ENCODE measurements at places on chromosomes 16 and 17.

DNA sequence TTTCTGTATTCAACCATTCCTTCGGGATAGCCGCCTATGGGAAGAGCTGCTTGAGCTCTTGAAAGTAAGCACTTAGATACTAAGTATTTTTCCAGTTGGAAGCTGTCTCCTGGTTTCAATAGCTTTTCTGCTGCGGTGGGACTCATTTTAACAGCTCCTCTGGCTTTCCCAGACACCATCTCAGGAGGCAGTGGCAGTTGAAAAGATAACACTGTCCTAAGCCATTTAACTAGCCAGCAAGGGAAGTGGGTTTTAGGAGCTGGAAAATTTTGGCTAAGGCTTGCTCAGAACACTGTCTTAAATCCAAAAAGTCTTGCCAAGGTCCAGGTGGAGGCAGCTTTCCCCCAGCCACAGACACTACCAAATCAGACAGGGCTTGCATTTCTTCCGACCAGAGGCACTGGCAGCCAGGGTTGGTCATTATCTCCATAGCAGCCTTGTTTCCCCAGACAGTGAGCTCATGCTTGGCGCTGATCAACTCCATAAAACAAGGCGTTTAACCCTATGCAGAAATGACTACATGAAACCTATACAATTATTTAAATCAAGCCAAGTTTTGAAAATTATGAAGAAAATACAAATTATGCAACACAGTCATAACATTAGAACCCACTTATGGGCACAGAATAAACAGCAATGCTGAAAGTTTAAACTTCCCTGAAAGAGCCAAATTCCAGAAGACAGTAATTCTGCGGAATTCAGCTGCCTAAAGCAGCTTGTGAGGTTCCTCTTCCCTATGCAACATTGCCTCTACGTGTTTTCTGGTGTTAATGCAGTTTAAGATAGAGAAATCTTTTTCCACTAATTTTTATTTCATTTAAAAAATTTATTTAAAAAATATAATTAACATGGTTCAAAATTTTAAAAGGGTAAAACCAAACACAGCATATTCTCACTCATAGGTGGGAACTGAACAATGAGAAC, 25.0 kb downstream of the GABARAPL2 start:
- no peak for DNase-seq

- DNase-seq, result no peak
These were observed 45.2 kb downstream of the HYDIN start for GRCh38 chr16:71185347-71185746.

- no peak for DNase-seq
These were observed 65.3 kb downstream of the RAB11FIP4 start for GRCh38 chr17:31456814-31457213.

- DNase-seq, result no peak
These were observed at the start of gene KRT23 for GRCh38 chr17:40937384-40937819. TSS of gene KRT23 (minus strand) at chr17:40937646. CDS start at chr17:40936603, 1,043 bp downstream.

DNA sequence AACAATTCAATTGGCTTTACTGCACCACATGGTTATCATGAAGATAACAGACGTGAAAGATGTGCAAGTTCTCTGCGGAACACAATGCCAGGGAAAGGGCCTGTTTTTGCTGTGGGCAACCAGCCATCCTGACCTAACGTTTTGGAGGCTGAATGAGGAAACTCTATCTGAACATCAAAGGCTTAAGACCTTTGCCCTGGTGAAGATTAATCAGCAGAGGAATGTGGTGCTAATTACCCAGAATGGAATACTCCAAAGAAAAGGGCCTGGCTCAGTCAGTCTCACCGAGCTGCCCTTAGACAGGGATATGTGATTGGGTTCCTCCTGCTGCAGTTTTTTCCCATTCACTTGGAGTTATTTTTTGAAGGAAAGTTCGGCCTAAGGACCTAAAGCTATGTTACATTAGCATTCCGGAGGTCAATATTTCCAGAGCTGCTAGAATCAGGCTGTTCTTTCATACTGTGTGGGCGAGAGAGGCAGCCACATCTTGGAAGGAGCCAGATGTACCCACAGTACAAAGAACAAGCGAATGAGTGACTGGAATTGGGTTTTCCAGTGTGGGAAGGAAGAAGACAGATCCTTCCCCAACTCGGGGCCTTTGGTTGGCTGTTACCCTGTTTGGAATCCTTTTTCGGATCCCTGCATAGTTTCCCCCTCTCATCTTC, 15.5 kb downstream of the ASIC2 start:
- DNase-seq, result no peak

DNA sequence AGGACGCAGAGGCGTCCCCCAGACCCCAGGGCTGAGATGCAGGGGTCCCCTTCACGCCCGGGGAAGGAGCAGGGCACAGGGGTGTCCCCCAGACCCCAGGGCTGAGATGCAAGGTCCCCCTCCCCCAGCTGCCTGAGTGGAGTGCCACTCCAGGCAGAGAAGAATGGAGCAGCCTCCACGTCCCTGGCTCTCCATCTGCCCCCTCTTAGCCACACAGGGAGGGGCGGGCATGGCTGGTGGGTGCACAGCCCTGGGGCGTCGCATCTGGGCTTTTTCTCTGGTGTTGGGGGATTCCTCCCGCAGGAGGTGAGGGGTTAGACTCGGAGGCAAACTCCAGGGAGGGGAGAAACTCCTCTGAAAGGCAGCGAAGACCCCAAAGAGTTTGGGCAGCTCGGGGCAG, 17.5 kb downstream of the CIBAR2 start:
- DNase-seq, result no peak

GRCh38 chr16:13453325-13453724, 466.6 kb upstream of the ERCC4 start:
- DNase-seq, result no peak

GRCh38 chr16:58371841-58372240, 20.4 kb upstream of the GINS3 start:
- no peak for DNase-seq

DNA sequence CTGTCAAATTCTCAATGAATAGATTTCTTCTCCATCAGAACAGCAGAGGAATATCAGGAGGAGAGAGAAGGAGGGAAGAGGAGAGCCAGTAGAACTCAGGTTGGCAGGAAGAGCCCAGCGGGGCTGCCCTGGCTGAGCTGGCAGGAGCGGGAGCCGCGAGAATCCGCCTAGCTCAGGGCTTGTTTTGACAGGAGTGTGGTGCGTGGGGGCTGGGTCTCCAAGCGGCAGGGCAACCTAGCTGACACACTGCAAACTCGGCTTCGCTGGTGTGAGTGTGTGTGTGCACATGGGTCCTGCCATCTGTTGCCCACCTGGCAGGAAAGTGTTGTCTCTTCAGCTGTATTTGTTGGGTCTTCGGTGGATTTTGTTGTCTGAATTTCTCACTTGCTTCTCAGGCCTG, 27.9 kb upstream of the BCAR1 start:
- no peak for DNase-seq

DNA sequence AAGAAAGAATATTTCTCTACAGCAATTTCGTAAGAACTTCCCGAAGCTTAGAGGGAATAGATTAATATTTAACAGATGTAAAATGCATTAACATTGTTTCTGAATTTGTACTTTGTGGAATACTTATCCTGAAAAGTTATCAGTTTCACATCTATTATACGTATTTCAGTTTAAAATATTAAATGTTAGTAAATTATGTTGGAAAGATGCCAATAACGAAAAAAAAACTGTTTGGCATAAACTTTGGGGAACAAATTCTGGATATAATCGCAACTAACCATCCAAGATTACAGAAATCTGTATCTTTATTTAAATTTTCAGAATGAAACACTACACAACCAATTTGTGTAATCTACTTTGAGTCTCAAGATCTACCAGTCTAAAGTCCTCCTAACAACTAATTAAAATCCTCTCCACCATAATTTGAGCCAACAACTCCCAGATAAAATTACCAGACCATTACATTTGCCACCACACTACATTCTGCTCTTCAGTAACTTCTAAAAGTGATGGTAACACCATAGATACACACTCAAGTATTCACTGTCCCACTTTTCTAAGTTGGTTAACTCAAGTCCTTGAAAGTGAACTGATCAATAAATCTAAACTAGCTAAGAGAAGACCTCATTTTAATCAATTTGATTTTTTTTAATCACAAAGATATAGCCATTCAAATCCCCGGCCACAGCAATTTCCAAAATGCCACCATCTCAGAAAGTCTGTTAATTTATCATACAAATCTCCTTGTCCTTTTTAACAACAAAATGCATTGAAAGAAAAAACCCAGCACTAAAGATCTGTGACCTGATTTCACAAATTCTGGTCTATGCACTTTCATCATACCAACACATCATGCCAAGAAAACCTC, 2.0 kb downstream of the SIAH1 start:
- DNase-seq, result no peak

- DNase-seq, result no peak
These were observed 594 bp upstream of the ABCA6 start for GRCh38 chr17:69142175-69142802.

GRCh38 chr16:289395-289997, 6.5 kb downstream of the PDIA2 start:
- DNase-seq, result no peak

DNA sequence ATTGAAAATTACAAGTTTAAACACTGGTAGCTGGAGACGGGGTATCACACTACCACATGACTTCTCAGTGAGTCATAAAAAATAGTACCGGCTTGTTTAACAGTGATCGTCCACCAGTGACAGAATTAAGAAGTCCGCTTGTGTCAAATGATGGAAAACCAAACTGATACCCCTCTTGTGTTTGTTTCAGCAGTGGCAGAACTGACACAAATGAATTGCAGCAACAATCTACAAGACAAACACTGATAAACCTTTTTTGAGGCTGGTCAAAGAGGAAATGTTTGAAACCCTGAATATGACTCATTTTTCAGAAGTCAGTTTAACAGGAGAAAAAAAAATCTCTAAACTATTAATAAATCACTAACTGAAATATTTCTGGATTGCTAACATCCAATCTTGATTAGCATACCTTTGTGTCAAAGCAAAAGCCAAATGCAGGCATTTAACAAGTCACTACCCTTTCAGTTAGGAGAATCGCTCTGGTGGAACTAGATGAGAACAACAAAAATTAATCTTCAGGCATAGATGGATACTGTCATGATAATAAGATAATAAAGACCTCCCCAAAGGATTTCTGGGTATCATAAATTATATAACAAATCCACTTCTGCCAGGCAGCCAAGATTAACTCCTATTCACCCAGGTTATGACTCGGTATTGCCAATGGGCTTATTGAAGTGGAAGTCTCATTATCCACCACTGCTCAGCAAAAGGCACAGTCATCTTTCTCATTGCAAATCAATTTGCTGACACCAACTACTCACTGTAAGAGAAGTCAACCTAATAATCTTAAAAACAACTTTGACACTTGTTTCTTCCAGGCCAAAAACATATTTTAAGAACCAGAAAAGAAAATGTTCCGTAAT, 20.8 kb downstream of the DCUN1D3 start:
- DNase-seq, result no peak

DNA sequence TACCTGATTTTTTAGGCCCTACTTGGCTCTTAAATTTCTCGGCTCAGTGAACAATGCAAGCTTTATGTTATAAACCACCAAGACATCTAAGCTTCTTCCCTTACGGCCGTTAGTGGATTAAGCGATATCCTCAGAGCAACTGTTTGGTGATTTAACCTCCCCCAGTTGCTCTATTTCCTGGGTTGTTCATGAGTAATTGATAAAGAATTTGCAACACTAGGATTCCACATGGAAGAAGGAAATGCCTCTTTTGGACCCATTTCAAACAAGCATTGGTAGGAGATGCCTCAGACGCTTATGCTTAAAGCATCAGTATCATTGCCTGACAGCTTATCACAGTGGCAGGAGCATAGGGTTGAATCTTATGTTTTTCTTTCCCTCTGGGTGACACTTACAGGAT, 65.3 kb downstream of the RBFOX1 start:
- DNase-seq, result no peak

DNA sequence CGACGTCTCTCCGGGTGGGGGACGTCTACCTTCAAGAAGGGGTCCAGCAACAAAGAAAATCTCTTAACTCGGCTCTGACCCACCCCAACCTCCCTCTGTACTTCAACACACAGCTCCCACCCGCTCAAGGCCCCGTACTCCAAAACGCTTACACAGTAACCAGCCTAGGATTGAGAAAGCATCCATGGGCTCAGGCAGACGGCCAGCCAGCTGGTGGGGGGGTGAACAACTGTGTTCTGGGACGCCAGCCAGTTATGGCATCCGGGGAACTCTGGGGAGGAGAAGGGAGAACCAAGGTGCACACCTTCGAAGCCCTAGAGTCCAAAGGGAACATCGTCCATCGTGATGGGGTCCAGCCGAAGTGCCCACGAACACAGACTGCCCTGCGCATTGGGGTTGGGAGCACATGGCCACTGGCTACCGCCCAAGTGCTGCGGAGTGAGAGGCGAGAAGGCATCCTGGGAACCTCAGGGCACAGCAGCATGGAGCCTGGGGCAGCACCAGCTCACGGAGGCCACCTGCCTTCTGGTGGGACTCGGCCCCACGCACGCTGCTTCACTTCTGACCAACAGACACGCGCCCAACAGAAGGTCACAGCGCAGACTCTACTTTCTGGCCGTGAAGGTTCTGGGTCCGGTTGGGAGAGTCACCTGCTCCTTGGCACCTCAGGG, 14.3 kb downstream of the SLC16A3 start:
- DNase-seq, result no peak

Data from activated T-helper 1 cell treated with anti-CD3 and anti-CD28 coated beads, Interleukin-2, amount 50 U/mL, for 16 hours (primary cell).